AG09309 (cell line): ENCODE measurements at places on chromosomes 1 and 21.

- DNase-seq = no peak
These were observed 708 bp downstream of the CDA start for GRCh38 chr1:20589331-20590278.

GRCh38 chr1:104855550-104855949, 1105.9 kb downstream of the AMY1C start:
- no peak for DNase-seq

DNA sequence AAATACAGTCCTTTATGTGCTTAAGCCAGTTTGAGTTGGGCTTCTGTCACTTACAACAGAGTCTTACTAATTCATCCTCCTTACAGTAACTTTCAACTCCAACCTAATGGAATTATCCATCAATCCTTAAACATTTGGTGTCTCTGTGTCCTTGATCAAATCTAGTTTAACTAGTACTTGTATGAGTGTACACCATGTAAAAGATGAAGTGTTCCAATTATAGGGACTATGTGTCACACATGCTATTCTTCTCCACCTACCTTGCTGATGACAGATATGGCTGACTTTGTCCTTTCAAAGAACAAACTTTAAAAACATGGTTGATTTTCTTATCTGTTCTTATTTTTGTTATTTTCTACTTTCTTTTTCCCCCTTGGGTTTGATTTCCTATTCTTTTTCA, 60.4 kb upstream of the NBPF3 start:
- DNase-seq = no peak

- no peak for DNase-seq
These were observed at the start of gene SHISAL2A for GRCh38 chr1:52632732-52633290. Gene SHISAL2A (plus strand): TSS chr1:52633168. CDS start chr1:52633494, 326 bp downstream.

GRCh38 chr1:227756172-227756959, 21.1 kb downstream of the SNAP47 start:
- DNase-seq = no peak

DNA sequence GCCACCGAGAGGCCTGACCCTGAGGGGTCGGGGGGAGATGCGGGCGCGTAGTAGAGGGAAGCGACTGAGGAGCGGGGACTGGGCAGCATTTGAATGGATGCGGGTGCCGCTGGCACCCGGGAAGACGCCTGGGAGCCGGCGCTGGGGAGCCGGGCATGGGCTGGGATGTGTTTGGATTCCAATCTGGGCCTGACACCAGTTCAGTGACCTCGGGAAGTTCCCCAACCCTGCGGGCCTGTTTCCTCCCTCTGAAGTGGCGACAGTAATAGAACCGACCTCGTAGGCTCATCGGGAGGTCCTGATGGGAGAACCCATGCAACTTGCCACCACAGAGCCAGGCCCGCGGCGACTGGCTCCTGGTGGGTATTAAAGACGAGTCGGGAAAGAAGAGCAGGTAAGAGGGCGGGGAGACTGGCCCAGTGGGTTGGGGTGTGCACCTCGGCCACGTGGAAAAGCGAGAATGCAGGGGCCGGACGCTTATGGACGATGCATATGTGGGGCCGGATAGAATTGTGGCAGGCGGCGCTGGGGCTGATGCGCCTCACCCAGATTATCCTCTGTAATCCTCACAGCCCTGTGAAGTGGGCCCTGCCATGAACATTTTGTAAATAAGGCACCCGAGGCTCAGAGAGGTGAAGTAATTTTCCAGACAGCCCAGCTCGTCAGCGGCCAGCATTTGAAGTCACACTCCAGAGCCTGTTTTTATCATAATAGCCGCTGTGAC, 105.8 kb downstream of the SLC16A1 start:
- DNase-seq = no peak

- no peak for DNase-seq
These were observed 241.8 kb downstream of the NPHP4 start for GRCh38 chr1:5750186-5751162.

GRCh38 chr1:55531644-55532043, 316.5 kb upstream of the USP24 start:
- DNase-seq = no peak

- DNase-seq = peak; percentile 32
These were observed 36.1 kb upstream of the PADI2 start for GRCh38 chr1:17155257-17155920.

GRCh38 chr1:185207980-185208602, 51.1 kb downstream of the SWT1 start:
- DNase-seq = no peak

GRCh38 chr1:51165540-51165939, 63.5 kb downstream of the C1orf185 start:
- no peak for DNase-seq

GRCh38 chr1:162997499-162998285, 71.5 kb upstream of the RGS4 start:
- peak; percentile 20 for DNase-seq

DNA sequence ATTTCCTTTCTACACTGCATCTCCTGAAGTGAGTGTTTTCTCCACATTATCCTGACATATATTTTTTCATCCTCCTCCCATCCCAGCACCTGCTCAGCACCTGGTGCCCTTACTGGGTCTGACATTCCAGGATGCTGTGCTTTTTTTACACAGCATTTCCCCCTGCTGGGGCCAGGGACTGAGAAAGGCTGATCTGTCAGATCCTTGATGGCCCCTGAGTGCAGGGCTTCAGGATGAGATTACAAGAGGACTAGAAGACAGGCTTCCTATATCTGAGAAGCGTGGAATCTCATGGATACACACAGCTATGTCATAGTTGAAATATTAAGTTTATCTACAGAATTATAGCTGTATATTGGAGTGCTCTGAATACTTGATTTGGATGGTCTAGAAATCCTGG, 24.4 kb downstream of the RCAN1 start:
- no peak for DNase-seq

- DNase-seq = peak; percentile 53
These were observed 33.5 kb downstream of the CTBS start for GRCh38 chr1:84540759-84541158.

GRCh38 chr1:51189421-51190073, 46.5 kb upstream of the RNF11 start:
- DNase-seq = peak; percentile 51
